MCF 10A (cell line): ENCODE measurements at places on chromosomes 7 and 10. TPM values are rescaled to one million over a fixed set of nuclear protein-coding genes. Genes with fewer than 3 reads are reported as not detected.

GRCh38 chr7:36400606-36401005 lies 10.9 kb downstream of the ANLN start:
- peak overlapping the region; percentile 74 for H3K27ac ChIP-seq
- no peaks in the 10 kb centered on the region for H3K27me3 ChIP-seq
- DNase-seq = no peak
- H3K36me3 ChIP-seq = peaks cover 16% of the 10 kb centered on the region
- H3K4me3 ChIP-seq = no peak overlapping the region

- H3K36me3 ChIP-seq = no peaks in the 10 kb centered on the region
- no peaks in the 10 kb centered on the region for H3K27me3 ChIP-seq
- no peak for DNase-seq
- H3K4me1 ChIP-seq = peaks cover 9% of the 10 kb centered on the region
Measured at GRCh38 chr10:9547936-9548904, 1469.5 kb upstream of the CELF2 start.

DNA sequence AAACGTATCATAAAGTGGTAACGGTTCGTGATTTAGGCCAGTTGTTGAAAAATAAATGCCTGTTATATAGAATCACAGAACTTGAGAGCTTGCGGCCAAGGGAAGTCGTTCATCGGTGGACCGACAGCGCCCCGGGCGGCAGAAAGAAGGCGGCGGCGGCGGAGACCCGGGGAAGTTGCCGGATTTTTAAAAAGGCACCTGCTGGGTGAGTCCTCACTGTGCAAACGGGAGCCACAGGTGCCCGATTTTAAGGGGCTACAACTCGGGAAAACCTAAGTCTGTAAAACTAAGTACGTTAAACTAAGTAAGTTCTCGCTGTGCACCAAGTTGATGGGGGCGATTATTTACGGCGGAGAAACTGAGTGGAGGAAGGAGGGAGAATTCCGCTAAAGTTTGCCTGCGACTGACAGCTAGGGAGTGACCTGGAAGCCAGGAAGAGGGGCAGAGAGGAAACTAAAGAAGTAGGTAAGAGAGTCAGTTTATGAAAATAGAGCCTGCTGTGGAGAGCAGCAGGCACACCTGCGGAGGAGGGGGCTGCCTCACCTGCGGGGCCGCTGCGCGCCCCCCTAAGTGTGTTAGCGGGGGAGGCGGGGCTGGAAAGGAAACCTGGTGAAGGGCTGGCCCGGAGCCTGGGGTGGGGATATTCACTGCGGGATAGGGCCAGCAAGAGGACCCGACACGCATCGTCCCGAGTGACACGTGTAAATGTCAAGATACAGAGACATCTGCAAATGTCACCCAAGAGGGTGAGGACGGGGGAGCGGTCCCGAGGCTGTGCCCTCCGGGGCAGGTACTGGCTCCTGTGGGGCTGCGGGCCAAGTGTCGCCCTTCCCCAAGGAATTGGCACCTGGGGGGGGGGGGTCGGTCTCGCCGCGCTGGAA lies 996 bp downstream of the ADAM12 start:
- peak overlapping the region; percentile 18 for H3K27ac ChIP-seq
- H3K27me3 ChIP-seq = peaks cover 11% of the 10 kb centered on the region
- peak; percentile 78 for DNase-seq
- H3K4me3 ChIP-seq = peak overlapping the region; percentile 86

DNA sequence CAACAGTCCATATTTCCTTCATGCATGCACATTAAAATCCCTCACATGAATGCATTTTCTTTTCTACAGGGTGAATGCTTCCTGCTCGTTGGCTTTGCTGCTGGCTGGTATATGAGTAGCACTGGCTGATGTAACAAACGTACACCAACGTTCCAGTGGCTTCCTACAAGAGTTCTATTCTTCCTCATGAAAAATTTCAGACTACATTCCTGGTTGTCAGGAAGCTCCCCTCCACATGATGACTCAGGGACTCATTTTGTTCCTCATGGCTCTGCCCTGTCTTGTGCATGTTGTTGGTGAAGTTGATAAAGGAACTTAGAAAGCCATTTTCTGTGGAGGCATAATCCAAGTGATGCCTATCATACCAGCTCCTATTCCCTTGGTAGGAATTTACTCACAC lies 470.7 kb upstream of the KLF6 start:
- no peaks in the 10 kb centered on the region for H3K27me3 ChIP-seq
- DNase-seq = no peak
- H3K36me3 ChIP-seq = no peaks in the 10 kb centered on the region
- peaks cover 14% of the 10 kb centered on the region for H3K4me1 ChIP-seq
- H3K27ac ChIP-seq = no peak overlapping the region

- H3K4me3 ChIP-seq = peak overlapping the region; percentile 58
- no peaks in the 10 kb centered on the region for H3K36me3 ChIP-seq
- no peaks in the 10 kb centered on the region for H3K27me3 ChIP-seq
- H3K27ac ChIP-seq = no peak overlapping the region
Measured at GRCh38 chr10:43361547-43362190, 9.8 kb upstream of the FXYD4 start.

DNA sequence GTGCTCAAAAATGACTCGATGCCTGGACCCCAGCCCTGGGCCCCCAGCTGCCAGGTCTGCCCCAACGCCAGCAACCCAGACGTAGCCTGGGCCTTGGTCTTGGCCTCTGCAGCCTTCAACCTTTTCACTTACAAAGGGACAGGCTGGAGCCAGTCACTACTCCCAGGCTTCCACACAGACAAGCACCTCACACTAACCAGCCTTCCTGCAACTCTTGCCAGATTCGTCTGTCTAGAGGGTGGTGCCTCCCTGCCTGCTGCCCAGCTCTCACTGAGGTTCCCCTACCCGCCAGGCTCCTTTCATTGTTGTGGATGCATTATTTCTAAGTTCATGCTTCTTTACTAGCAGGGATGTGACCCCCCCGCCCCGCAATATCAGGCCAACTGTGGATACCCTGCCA lies 56.3 kb downstream of the NUDCD3 start:
- no peak for DNase-seq
- peaks cover 7% of the 10 kb centered on the region for H3K4me1 ChIP-seq
- H3K27me3 ChIP-seq = no peaks in the 10 kb centered on the region
- H3K36me3 ChIP-seq = peaks cover 7% of the 10 kb centered on the region
- H3K4me3 ChIP-seq = no peak overlapping the region
- H3K27ac ChIP-seq = no peak overlapping the region

DNA sequence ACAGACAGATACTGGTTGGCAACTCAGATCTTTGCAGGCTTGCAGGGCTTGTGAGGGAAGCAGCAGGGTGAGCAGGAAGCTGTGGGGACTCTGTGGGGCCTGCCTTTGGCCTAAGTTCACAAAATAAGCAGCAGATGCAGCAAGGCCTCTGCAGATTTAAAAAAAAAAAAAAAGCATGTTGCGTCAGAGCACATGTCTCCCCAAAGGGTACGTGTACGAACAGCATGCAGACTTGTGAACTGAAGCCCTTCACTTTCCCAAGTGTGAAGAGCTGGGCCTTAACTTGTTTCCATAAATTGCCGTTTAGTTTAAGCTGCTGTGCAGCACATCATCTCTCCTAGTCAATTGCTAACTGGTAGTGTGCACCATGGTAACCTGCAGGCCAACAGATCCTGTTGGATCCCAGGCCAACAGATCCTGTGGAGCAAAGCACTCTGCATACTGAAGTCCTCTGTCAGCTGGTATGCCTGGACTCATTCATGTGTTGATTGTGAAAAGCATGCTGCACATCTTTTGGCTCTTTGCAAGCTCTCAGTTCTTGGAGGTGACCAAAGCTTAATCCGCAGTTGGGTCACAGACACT lies 10.8 kb upstream of the XPNPEP1 start:
- DNase-seq = no peak
- H3K4me1 ChIP-seq = peaks cover 48% of the 10 kb centered on the region
- no peaks in the 10 kb centered on the region for H3K36me3 ChIP-seq
- no peaks in the 10 kb centered on the region for H3K27me3 ChIP-seq
- H3K4me3 ChIP-seq = no peak overlapping the region
- H3K27ac ChIP-seq = no peak overlapping the region

DNA sequence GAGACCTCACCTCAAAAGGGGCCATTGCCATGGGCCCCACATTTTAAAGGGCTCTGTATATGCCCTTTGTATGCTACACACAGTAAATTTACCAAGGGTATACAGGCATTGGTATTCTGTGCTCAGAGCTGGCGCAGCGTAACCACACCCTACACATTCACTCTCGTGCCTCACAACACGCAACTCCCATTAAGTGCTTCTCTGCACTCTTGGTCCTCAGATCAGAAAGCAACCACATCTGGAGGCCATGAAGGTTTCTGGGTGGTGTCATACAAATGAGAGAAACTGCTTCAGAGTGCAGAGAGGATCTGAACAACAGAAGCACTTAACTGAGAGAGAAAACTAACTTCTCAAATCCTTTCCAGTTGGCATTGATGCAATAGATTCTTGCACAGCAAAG lies 9.4 kb upstream of the CACUL1 start:
- no peaks in the 10 kb centered on the region for H3K36me3 ChIP-seq
- H3K4me1 ChIP-seq = no peaks in the 10 kb centered on the region
- H3K27ac ChIP-seq = no peak overlapping the region
- H3K27me3 ChIP-seq = no peaks in the 10 kb centered on the region

LIPM gene
- total RNA-seq = not detected in 2 replicates

DNA sequence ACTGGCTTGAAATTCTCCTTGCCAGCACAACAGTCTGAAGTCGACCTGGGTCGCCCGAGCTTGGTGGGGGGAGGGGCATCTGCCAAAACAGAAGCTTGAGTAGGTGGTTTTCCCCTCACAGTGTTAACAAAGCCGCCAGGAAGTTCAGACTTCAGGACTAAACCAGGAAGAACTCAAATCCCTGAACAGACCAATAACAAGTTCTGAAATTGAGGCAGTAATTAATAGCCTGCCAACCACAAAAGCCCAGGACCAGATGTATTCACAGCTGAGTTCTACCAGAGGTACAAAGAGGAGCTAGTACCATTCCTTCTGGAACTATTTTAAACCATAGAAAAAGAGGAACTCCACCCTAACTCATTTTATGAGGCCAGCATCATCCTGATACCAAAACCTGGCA lies 45.3 kb downstream of the LRRC72 start:
- H3K4me1 ChIP-seq = no peaks in the 10 kb centered on the region
- H3K27me3 ChIP-seq = peaks cover 12% of the 10 kb centered on the region
- H3K27ac ChIP-seq = no peak overlapping the region
- peaks cover 6% of the 10 kb centered on the region for H3K36me3 ChIP-seq
- H3K4me3 ChIP-seq = no peak overlapping the region

- H3K27me3 ChIP-seq = no peaks in the 10 kb centered on the region
- no peak for DNase-seq
- no peak overlapping the region for H3K4me3 ChIP-seq
- no peaks in the 10 kb centered on the region for H3K36me3 ChIP-seq
Measured at GRCh38 chr10:58994226-58995057, 182.0 kb upstream of the PHYHIPL start.

DNA sequence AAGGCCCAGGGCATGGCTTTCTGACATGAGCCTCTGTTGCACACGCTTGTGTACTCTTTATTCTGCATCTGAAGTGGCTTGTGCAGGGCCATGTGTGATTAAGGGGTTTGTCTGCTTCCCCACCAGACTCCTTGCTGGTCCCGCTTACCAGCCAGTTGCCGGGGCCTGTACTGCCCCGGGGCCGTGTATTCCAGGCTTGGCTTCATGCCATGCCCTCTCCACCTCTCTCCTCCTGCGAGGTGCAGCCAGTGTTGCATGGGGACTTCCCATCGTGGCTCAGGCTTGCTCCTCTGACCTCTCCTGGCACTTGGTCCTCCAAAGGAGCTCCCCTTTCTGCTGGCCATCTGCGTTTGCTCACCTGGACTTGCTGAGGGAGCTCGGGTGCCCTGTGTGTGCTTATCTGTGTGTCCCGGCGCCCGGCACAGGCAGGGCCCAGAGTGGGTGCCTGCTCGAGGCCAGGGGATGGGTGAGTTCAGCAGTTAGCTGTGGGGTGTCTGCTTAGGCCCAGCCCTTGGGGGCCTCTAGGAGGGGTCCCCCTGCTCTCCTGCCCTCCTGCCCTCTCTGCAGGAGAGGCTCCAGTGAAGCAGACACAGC lies 11.0 kb upstream of the C10orf143 start:
- no peaks in the 10 kb centered on the region for H3K4me1 ChIP-seq
- H3K36me3 ChIP-seq = no peaks in the 10 kb centered on the region
- H3K27me3 ChIP-seq = no peaks in the 10 kb centered on the region
- no peak for DNase-seq
- H3K27ac ChIP-seq = peak overlapping the region; percentile 39
- no peak overlapping the region for H3K4me3 ChIP-seq

GRCh38 chr10:88911851-88912250 lies 31.8 kb downstream of the STAMBPL1 start:
- H3K4me1 ChIP-seq = no peaks in the 10 kb centered on the region
- peaks cover 18% of the 10 kb centered on the region for H3K36me3 ChIP-seq
- H3K27ac ChIP-seq = no peak overlapping the region
- no peak for DNase-seq
- no peaks in the 10 kb centered on the region for H3K27me3 ChIP-seq

- no peak overlapping the region for H3K27ac ChIP-seq
- peaks cover 40% of the 10 kb centered on the region for H3K36me3 ChIP-seq
- H3K4me3 ChIP-seq = no peak overlapping the region
Measured at GRCh38 chr10:14904316-14904732, 25.7 kb downstream of the SUV39H2 start.

VENTX gene
- total RNA-seq = not detected in 2 replicates

ZP3 gene
- total RNA-seq = 5.6 TPM in 2 replicates

DNA sequence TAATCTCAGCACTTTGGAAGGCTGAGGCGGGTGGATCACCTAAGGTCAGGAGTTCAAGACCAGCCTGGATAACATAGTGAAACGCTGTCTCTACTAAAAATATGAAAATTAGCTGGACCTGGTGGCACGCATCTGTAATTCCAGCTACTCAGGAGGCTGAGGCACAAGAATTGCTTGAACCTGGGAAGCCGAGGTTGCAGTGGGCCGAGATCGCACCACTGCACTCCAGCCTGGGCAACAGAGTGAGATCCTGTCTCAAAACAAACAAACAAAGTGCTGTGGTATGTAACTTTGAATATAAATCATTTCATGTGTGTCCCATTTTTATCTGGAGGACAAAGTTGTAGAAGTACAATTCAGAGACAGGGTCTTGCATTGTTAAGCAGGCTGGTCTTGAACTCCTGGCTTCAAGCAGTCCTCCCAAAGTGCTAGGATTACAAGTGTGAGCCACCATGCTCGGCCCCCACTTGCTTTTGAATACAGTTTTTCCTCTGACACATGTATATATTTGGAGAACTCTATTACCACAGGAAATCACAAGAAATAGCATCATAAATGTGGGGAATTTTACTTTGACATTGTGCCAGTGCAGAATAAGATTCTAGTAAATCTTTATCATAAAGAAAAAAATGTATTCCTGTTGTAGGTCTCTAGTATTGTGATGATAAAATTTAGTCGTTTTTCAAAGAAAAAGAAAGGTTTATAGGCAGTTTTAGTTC lies 32.6 kb downstream of the PTPN12 start:
- no peak overlapping the region for H3K4me3 ChIP-seq
- no peak overlapping the region for H3K27ac ChIP-seq
- H3K27me3 ChIP-seq = no peaks in the 10 kb centered on the region
- DNase-seq = no peak
- H3K4me1 ChIP-seq = peaks cover 36% of the 10 kb centered on the region
- H3K36me3 ChIP-seq = peaks cover 52% of the 10 kb centered on the region

MASTL gene
- 6.1 and 8.0 TPM in 2 replicates for total RNA-seq

GRID2IP gene
- total RNA-seq = not detected in 2 replicates

- no peaks in the 10 kb centered on the region for H3K4me1 ChIP-seq
- no peak for DNase-seq
- H3K36me3 ChIP-seq = no peaks in the 10 kb centered on the region
- H3K4me3 ChIP-seq = peak overlapping the region; percentile 21
- H3K27me3 ChIP-seq = no peaks in the 10 kb centered on the region
Measured at GRCh38 chr10:48523212-48523819, 81.6 kb downstream of the ARHGAP22 start.

CNNM1 gene
- 0.10 TPM in 1 of 2 replicates, not detected in the other for total RNA-seq
